LHCN-M2 (cell line): ENCODE measurements at places on chromosomes 12 and 14. TPM values are rescaled to one million over a fixed set of nuclear protein-coding genes. Genes with fewer than 3 reads are reported as not detected.

GRCh38 chr12:2853626-2854025, 3.2 kb downstream of the TEX52 start:
- DNase-seq, result peak; percentile 58

Gene METTL25
- total RNA-seq, result 6.6 and 9.9 TPM in 2 replicates

Gene KRT82
- not detected in 2 replicates for total RNA-seq

Gene SMIM10L1
- 7.6 and 8.5 TPM in 2 replicates for total RNA-seq
